ENCODE measurements at places on chromosomes 11 and 22.
A peak's percentile ranks its signal among the peaks of the same experiment; 100 is the strongest.

DNA sequence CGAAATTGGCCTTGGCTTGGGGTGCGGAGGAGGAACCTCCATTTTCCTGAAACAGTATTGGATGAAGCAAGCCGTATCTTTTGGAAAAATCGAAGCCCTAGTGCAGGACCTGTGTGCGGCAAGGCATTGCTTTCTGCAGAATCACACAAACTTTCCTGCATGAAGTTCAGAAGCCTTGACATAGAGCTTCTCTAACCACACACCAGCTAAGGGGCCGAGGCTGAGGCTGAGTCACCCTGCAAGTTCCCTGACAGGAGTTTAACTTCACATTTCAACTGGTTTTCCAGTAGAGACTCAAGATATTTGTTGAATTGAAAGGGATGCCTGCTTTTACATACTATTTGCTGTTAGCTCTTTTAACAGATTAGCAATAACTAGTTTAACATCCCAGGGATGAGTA lies 67.8 kb downstream of the TCF20 start:
- DNase-seq = peak; percentile 66

- no peak for DNase-seq
These were observed 14.4 kb downstream of the GRAP2 start for GRCh38 chr22:39915295-39915726.

GRCh38 chr11:110763249-110764011 lies 51.2 kb upstream of the ARHGAP20 start:
- no peak for DNase-seq

- no peak for DNase-seq
These were observed 359.5 kb downstream of the INSC start for GRCh38 chr11:15473954-15474837.

- no peak for DNase-seq
These were observed 89.5 kb downstream of the CDKN1C start for GRCh38 chr11:2796091-2796490.

- no peak for DNase-seq
These were observed 4.3 kb downstream of the DGCR6L start for GRCh38 chr22:20315337-20316216.

- DNase-seq = no peak
These were observed 173.0 kb upstream of the CADM1 start for GRCh38 chr11:115677190-115677589.

DNA sequence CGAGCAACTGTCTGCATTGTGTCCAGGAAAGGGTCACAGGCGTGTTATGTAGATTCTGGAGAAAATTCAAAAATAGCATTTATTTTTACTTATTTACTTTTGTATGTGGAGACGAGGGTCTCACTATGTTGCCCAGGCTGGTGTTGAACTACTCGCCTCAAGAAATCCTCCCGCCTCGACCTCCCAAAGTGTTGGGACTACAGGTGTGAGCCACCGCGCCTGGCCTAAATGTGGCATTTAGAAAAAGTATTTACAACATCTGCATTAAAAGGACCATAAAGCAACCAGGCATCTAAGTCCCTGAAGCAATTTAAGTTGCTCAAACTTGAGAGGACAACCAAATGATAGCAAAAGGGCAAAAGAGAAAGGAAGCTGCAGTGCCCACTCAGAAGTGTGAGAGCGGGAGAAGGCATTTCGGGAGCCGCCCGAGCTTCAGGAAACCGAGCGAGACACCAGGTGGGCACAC lies 595 bp downstream of the TRIM66 start:
- no peak for DNase-seq

GRCh38 chr11:78417175-78417887 lies at the start of gene GAB2:
TSS of gene GAB2 (minus strand) at chr11:78417820. CDS start at chr11:78417720, 100 bp downstream.
- no peak for DNase-seq

- DNase-seq = no peak
These were observed 17.2 kb downstream of the FRMD8 start for GRCh38 chr11:65403607-65404121.

GRCh38 chr11:96708219-96708878 lies 318.5 kb downstream of the JRKL start:
- no peak for DNase-seq

DNA sequence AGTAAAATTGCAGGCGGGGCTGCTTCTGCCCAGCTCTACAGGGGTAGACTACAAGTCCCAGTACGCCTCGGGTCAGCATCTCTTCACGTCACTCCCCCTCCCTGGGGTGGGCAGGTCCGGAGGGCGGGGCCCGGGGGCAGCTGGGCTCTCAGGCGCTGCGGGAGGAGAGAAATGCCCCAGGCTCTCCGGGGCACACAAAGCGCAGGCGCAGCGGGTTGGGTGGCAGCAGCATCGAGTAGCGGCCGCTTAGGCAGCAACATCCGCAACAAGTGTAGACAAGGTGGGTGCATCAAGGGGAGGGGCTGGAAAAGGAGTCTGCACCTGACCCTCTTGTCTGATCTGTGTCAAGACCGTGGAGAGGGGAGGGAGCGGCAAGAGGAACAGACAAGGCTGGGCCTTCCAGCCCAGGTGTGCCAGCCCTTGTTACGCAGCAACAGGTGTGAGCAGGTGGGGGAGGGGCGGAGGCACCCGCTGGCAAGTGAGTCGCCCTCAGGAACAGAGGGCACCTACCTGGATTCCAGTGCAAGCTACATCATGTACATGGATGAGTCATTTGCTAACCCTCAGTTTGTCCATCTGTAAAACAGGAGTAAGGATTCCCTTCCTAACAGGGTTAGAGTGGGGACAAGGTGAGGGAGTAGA lies 1.2 kb downstream of the PLEKHB1 start:
- peak; percentile 92 for DNase-seq

- no peak for DNase-seq
These were observed 237.2 kb downstream of the DDX10 start for GRCh38 chr11:108902027-108902469.

DNA sequence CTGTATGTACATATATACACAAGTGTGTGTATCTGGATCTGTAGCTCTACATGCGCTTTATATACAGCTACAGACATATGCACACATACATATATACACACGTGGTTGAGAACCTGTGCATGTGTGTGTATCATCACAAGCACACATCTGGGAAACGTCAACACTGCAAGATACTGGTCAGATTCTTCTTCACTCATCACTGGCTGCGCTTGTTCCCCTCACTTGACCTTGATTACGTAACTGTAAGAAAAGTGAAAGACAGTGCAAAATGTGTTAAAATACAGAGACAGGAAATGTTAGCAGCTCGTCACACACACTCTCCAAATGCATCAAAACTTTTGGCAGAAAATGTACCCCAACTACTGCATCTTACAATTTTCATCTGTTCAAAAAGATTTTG lies 51.9 kb upstream of the MN1 start:
- DNase-seq = no peak

DNA sequence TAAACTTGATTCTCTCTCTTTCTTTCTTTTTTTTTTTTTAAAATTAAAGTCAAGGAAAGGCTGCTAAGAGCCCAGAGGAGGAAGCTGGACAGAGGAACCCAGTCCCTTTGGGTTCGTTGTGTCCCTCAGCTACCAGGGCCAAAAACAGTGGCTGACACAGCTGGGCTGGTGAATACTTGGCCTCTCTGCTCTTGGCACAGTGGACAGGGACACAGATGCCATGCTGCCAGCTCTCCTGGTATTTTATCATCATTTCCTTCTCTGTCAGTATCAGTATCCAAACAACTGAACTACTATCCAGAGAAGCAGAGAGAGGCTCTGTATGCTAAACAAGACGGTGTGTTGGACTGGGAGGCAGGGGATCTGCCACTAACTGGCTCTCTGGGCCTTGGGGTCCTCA lies 123.7 kb upstream of the CCDC90B start:
- DNase-seq = no peak

DNA sequence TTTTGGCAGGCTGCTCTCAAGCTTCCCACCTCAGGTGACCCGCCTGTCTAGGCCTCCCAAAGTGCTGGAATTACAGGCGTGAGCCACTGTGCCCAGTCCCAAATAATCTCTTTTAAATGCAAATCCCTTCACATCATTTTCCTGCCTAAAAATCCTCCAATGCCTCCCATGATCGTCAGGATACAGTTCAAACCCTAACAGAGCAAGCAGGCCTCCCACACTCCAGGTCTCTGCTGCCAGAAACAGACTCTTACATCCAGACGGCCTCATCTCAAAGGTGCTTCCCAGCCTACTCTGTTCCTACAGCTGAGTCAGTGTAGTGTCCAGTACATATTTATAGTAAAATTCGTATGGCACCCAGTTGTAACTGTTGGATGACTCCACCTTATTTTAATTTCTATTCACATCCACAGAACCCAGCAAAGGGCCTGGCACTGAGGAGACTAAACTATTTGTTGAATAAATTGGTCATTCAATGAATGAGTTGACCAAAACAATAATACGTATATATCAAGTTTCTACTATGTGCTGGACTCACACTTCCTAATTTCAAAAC lies 8.2 kb downstream of the SIRT3 start:
- DNase-seq = no peak

DNA sequence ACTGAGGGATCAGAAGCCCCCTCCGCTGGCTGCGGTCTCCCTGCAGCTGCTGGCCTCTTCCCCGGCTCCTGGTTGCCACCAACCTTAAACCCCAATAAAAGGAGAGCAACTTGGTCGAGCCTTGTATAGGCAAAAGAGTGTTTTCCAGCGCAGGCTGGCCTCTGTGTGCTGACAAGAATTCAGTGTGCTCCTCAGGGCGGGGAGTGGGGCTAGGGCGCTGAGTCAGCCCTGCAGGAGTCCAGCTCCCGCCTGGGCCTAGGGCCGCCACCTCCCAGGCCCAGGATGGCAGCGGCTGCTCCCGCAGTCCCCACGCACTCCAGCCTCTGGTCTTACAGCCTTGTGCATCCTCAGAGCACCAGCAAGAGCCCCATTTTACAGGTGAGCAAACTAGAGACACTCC lies at the start of gene SHISAL1:
Gene SHISAL1 (minus strand): TSS at position 186 of the 400 bp plus-strand sequence. CDS start 12,006 bp downstream, outside the sequence.
- no peak for DNase-seq

GRCh38 chr22:24431309-24432034 lies 4.1 kb downstream of the ADORA2A start:
- DNase-seq = no peak
